ENCODE measurements at places on chromosomes 2 and 18.

- no peak for DNase-seq
These were observed 72.1 kb upstream of the CAB39 start for GRCh38 chr2:230640540-230641011.

- no peak for DNase-seq
These were observed 69.7 kb downstream of the ADAM23 start for GRCh38 chr2:206512999-206513398.

DNA sequence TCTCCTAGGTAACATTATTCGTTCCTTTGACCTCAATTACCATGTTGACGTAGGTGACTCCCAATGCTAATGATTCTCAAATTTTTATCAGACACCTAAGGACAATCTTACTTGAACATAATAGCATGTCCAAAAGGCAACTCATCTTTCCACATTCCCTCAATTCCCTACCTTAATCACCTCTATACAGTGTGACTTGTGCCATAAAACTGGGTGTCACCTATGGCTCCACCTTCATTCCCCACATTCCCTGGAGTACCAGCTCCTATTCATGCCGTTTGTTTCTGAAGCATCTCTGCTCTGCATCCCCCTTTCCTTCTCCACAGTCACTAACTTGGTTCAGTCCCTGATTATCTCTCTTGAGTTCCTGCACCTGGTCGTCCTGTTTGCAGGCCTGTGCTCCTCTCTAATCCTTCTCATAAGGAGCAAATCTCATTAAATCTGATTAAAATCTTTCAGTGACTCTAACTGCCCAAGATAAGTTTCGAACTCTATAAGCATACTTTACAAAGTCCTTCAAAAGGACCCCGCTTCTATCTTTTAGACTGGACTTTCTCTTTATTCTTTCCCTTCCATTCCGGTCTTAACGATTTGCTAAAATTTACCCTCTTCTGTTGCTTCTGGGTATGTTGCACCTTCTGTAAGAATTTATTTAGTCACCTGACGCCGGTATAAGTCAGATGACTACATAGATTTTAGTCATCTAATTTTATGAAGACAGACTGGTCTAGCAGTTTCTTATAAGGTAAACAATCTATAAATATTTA lies 128.7 kb downstream of the OSBPL1A start:
- DNase-seq: no peak

- DNase-seq: no peak
These were observed 284.7 kb upstream of the ZC3H15 start for GRCh38 chr2:186201371-186201770.

- no peak for DNase-seq
These were observed 30.7 kb downstream of the STON1 start for GRCh38 chr2:48560546-48561209.

DNA sequence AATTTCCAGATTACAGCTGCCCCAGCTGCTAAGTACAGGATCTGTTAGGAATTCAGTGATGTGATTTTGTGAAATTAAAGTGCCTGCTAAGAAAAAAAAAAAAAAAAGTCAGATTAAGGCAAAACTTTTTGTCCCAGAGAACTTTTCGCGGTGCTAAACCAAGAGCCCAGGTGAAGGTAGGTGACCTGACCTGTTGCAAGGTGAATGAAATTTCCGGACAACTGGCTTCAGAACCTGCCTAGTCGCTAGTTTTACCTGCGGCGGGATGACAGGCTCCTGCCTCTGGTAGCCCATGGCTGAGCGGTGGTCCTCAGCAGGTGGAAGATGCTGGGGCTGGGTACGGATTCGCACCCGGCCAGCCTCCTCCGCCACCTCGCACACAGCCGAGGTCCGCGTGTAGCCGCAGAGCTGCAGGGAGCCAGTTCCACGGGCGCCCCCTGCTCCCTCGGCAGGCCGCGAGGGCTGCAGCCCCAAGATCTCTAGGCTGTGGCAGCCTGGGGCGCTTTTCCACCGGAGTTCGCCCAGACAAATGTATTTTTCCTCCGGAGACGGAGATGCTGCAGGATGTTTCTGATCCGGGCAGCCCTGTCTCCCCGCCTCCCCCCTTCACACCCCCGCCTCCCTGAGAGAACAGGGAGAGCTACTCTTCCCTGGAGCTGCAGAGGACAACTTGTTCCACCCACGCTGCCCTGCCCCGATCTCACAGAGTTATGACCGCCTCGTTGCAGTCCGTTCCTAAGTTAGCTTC lies at the start of gene SLC38A11:
Gene SLC38A11 (minus strand): TSS at position 572 of the 748 bp plus-strand sequence. CDS start 278 bp downstream, at position 294.
- no peak for DNase-seq

DNA sequence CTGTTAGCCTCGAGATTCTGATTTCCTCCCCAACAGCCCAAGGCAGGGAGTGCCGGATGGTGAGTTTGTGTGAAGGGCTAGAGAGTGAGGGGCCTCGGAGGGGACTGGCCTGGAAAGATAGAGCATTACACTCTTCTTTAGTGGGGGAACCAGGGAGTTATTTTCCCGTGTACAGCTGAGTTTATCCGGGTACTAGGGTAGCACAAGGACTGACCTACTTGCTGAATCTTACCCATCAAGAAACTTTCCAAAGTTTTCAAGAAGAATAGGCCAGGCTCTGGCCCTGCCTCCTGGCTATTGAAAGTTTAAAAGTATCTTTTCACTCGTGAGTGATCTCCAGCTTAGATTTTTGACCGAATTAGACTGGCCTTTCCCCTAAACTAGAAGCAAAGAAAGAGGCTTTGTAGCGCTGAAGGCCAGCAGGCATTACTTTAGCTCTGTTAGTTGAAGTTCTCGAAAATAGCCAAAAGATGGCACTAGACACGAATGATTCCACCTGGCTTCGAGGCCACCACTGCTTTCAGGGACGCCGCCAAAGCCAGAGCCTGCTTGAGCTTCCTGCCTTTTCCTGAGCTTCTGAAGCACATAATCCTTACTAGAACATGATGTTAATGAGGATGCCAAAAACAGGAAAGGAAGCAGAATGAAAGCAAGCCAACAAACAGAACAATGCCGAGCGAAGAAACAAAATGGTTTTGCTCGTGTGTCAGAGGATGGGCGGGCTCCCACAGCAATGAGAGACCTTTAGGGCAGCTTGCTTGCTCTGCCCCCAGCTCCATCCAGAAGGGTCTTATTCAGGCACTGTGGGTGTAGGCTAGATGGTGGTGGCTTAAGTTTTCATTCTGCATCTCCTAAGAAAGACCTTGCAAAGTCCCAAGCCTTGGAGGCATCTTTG lies 55.8 kb downstream of the TSN start:
- peak; percentile 11 for DNase-seq

DNA sequence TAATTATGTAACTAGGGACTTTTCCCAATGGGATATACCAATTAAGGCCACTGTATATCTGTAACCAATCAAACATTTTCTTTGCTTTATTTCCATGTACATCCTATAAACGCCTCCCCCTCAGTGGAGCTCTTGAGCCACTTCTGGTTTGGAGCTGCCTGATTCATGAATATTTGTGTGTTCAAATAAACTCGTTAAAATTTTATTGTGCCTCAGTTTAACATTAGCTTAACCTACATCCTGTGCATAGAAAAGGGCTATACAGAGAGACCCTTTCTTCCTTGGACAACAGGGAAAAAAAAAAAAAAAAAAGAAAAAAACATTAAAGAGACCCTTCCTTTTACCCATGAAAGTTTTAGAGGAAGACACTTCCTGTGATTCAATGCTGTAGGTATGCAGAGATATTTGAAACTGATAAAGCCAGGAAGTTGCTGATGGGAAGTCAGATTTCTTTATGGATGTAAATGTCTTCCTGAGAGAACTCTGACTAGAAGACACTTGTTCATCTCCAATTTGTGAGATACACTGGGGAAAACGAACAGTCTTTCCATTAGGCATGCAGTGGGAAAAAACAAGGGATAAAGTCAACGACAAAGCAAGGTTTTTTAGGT lies 614.6 kb upstream of the SOX11 start:
- no peak for DNase-seq

DNA sequence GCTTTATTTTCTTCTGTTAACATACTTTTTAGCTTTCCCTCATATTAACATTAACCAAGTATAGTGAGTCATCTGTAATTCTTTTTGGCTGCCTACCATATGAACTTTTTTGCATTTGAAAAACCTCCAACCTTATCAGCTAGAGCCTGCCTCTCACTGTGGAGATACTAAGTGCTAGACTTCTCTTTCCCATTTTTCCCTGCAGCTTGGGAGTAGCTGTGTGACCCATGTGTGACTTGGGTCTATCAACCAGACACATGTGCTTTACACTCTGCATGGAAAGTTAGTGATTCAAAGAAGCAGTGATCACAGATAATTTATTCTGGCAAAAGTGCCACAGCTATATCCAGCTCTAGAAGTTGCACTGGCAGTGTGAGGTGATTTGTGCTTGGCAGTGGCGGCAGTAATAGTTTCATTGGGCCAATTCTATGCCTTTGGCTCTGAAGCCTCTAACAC lies 36.3 kb downstream of the PREPL start:
- peak; percentile 34 for DNase-seq

DNA sequence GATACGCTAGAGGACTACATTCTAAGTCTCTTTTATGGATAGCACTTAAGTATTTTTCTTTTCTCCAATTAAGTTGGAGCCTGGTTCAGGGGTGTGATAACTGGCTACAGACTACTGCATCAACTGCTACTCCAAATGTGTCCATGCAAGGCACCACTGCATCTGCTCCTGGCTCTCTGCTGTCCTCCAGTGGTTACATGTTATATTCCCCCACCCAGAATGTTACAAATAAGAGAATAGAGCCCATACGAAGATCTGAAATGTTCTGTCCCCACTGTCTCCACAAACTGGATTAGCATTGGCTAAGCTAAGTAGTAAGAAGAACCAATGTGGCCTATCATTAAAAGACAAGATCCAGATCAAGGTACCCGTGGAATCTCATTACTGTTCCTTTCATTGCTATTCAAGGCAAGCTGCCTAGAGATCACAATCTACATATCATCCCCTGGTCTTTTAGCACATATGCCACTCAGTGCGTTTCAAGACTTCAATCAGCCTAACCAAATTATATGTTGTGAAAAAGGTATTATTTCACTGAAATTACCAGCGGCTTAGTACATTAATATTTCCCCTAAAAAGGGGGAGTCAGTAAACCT lies 308.3 kb upstream of the SLC8A1 start:
- DNase-seq: no peak

- no peak for DNase-seq
These were observed 103.3 kb downstream of the MDH1 start for GRCh38 chr2:63692002-63692606.

- no peak for DNase-seq
These were observed 39.5 kb downstream of the RNU4ATAC start for GRCh38 chr2:121570036-121570666.

DNA sequence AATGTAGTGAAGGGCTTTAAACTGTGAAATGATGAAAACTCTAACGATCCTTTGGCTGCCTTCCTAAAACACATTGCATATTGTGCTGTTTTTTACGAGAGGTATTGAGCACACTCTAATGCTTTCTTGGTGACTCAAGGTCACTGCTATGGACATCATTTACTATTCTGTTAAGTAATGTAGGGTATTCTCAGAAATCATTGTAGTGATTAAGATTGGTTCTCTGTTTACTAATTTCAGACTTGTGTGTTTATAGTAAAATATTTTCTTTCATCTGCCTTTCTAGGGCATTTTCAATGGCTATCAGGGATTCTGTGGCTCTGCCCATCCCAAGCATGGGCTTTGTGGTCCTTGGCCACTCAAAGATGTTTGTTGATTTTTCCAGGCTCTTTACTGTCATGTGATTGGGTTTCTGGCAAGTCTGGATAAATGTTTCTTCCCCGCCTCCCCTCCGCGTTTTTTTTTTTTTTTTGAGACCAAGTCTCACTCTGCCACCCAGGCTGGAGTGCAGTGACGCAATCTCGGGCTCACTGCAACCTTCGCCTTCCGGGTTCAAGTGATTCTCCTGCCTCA lies 29.3 kb downstream of the UBE2F start:
- peak; percentile 56 for DNase-seq

DNA sequence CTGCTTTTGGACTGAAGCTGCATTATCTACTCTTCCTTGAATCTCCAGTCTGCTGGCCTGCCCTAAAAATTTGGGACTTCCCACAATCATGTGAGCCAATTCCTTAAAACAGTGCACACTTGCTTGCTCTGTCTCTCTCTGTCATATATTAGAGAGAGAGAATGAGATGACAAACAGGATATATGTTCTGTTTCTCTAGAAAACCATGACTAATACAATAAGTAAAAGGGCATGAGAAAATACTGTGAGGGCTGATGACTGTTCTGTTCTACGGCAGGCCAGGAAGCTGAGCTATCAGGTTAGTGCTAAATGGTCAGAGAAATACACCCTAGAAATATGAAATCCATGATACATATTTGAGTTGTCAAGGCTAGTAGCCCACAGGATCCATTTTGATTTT lies 1896.8 kb upstream of the CELF4 start:
- DNase-seq: no peak

GRCh38 chr18:13572148-13572547 lies 154.2 kb downstream of the FAM210A start:
- no peak for DNase-seq

DNA sequence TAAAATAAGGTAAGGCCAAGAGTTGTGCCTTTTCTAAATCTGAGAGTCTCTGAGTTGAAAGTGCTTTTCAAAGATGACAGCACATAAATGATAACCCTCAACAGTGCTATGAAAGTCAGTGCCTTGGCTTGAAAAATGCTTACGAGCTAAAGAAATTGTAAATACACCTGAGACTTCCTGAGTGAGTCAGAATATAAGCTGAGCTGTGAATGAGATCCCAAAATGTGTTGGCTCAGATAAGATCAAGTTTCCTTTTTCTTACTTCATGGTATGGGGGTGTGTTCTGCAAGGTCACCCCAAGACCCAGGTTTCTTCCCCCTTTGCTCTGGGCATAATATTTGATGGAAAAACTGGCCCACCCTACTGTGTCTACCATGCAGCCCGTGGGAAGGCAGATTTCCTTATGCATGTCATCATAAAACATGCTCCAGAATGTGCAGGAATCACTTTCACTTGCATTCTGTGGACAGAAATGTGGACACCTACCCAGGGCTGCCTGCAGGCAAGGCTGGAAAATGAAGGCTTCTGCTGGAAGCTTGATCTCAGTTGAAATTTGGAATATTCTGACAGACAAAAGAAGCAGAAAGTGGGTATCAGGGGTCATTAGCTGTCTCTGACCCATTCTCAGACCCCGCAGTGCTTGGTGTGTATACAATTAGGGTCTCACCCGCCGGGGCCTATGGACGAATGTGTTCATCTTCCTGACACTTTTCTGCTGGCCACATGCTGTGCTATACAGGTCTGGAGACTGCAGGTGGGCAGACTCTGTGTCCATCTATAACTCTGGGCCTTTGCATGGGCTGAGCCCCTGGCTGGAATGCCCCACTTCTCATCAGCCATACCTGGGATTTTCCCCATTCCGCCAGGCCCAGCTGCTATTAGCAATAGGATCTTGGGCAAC lies 212.6 kb downstream of the SH3RF3 start:
- no peak for DNase-seq

DNA sequence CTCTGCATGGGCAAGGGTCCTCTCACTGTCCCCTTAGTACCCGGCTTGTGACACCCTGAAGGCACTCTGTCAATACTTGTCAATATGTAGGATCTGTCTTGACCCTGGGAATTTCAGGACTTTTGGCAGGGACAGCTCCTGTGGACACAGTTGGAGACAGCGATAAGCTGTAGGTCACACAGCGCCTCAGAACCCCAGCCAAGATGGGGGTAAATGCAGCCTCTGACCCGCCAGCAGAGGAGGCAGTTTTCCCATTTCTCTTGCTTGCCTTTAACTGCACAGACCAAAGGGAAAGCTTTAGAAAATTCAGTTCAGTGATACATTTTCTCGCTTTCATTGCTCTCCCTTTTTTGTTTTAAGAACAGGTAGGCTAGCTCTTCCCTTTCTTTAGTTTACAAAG lies 54.8 kb upstream of the KLHL29 start:
- DNase-seq: no peak
